ENCODE measurements at places on chromosomes 11 and 22.

- no peak for DNase-seq
Observed at GRCh38 chr22:39410264-39410663, 10.7 kb downstream of the TAB1 start.

- no peak for DNase-seq
Observed at GRCh38 chr11:33438301-33438700, 181.1 kb downstream of the HIPK3 start.

- DNase-seq = no peak
Observed at GRCh38 chr11:3219281-3219892, 774 bp upstream of the MRGPRG start.

GRCh38 chr11:119991669-119992068 lies 146.2 kb downstream of the TRIM29 start:
- DNase-seq = no peak

DNA sequence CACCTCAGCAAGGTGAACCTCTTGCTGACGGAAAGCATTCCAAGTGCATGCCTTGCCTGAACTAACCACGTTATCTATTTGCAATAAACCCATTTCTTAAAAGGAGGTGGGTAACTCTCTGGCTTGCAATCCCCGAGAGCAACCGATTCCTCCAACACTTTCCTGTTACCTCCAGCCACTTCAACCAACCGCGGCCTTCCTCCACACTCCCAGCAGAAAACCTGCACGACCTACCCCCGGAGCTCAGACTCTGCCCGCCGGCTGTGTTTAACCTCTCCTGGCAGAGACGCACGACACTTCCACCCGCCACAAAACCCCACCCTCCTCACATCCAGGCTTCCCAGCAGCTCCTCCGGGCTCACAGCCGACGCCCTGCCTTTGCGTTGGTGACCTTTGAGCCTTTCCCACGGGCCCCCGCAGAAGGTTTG lies 708 bp downstream of the SCO2 start:
- no peak for DNase-seq

- DNase-seq = no peak
Observed at GRCh38 chr11:26937386-26937785, 56.5 kb upstream of the FIBIN start.

- no peak for DNase-seq
Observed at GRCh38 chr22:44862981-44863860, 110.8 kb downstream of the ARHGAP8 start.

- DNase-seq = no peak
Observed at GRCh38 chr11:124674571-124674970, 867 bp downstream of the SPA17 start.

GRCh38 chr11:126638648-126639047 lies 283.2 kb downstream of the ST3GAL4 start:
- no peak for DNase-seq

- DNase-seq = no peak
Observed at GRCh38 chr11:60706931-60707330, 7.5 kb downstream of the MS4A8 start.

DNA sequence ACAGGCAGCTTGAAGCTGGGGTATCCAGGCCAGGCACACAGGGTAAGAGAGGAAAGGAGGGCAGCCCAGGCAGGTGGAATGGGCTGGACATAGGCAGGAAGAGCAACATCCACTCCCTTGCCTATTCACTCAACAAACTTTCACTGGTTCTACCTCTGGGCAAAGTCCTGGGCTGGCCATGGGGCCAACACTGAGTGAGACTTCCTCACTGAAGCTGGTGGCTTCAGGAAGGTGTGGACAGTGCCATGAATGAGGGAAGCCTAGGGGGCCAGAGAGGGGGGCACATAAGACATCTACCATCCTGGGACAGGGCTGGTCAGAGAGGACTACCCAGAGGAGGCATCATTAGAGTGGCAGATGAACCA lies 44.9 kb upstream of the TCF20 start:
- no peak for DNase-seq

DNA sequence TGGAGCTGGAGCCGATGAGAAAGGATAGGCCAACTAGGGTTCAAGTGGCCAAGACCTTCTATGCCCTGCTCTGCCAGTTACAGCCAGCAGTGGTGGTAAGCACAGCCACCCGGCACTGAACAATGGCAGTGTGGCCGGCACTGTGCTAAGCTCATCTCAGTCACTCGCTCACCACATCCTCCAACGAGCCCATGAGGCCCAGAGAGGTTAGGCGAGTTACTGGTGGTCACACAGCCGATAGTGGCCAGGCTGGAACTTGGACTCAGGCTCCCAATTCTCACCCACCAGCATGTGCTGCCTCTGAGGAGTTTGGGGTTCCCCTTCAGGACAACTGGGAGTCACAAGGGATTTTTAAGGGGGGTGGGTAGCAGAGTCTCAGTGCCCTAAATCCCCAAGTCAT lies 66.4 kb downstream of the IGLL1 start:
- DNase-seq = no peak

GRCh38 chr22:47124961-47125360 lies 362.5 kb downstream of the TBC1D22A start:
- DNase-seq = no peak

DNA sequence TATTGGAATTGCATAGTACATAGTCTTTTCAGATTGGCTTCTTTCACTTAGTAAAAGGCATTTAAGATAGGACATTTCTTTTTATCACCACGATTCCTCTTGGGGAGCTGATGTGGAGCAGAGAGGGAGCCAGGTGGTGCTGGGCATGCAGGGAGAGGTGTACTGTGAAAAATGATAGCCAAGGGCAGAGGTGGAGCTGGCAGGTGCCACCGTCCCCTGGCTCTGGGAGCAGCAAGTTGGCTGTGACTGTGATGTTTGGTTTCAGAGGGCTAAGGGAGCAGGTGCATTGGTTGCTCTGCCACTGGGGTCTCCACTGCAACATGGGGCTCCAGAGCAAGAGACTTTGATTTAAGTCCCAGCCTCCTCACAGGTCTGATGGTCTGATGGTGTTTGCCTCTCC lies 16.5 kb downstream of the SGSM1 start:
- DNase-seq = no peak

GRCh38 chr11:59668950-59669610 lies at the start of gene PATL1:
TSS of gene PATL1 (minus strand) at chr11:59669037. CDS start at chr11:59668895, 142 bp downstream.
- DNase-seq = peak; percentile 95

- no peak for DNase-seq
Observed at GRCh38 chr11:15212876-15213275, 98.2 kb downstream of the INSC start.

- no peak for DNase-seq
Observed at GRCh38 chr22:37358386-37358785, 68.9 kb downstream of the ELFN2 start.

DNA sequence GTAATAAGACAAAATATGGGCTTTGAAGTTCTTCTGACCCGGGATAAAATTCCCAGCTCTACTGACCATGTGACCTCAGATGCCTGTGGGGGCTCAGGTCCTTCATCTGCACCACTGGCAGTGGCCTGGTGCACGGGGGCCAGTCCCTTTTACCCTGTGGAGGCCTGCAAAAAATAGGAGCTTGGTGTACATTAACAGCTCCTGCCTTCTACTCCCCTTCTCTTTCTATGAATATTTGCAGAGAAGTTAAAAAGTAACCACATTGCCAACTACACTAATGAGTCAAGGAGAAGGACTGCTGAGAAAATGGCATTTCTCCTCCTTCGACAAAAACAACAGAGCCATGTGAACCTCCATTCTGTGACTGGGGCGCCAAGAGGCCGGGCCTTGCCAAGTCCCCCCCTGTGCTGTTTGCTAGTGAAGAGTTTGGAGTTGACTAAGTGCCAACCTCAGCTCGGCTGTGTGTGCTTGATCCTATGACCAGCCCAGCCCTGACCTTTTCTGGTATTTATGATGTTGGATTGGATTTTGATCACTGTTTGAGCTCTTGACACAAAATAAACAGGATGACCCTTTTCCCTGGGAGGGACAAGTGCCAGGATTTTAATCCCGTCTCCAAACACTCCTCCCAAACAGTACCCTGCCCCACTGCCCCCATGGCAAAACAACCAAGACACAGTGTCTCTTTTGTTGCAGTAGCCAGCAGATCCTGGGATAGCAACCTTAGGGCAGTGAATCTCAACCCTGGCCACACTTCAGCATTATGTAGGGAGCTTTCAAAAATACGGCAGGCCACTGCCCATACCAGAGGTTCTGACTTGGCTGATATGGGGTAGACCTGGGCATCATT lies 380.1 kb downstream of the LARGE1 start:
- peak; percentile 100 for DNase-seq

DNA sequence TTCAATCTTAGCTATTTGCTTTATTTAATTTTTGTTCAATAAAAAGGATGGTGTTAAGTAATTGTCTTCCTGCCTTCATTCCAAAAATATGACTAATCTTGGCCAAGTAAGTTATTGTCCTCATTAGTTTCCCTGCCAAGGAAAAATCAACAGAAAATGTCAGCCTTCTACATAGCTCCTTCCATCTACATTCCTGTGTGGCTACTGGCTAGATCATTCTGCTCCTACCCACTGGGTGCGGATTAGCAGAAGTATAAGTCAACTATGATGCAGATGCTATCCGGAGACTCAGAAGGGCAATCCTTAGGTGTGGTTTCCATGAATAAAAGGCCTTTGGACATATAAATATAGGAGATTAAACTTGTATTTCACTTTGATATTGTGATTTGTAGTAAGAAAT lies 154.4 kb downstream of the SBF2 start:
- no peak for DNase-seq

DNA sequence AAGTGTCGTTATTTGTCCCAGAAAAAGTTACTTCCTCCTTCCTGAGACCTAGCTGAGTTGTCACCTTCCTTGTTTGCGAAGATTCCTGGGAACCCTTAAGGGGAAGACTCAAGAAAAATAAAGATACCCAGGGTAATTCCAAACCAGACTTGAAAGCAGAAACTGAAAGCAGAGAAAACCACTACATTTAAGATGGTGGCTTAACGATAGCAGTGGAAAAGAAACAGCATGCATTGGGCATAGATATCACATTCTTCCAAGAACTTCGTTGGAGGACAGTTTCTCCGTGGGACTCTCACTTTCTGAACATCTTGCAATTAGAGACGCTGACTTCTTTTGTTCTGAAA lies 89.1 kb downstream of the FAM76B start:
- DNase-seq = no peak

DNA sequence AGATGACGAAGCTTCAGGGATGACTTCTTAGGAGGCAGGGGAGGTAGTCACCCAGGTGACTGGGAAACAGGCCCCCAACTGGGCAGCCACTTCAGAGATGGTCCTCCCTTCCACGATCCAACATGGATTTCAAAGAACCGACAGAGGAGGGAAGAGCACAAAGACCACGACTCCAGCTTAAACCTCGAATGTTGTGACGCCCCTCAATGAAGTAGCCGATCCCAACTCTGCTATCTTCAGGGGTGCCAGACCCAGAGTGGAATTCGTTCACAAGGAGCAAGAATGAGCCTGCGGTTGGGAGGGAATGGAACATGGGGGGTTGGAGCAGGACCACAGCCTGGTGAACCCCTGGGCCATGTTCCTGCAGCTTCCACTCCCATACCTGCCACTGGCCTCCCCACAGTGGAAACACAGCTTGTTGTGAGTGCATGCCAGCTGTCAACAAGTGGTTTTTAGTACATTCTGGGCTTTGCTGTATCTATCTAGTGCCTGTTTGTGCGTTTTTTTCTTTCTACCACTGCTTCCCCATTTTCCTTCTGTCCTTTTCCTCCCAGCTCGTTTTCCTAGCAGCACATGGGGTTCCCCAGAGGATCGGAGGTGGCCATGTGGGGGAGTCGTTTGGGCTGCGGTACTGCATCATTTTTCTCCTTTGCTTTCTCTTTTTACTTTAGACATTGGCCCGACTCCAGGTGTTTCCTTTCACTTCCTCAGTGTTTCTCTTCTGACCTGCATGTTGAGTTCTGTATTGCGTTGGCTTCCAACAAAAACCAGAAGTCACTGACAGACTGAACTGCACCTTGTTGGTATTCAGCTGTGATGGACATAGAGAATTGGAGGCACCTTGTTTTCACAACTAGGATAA lies 65.8 kb downstream of the MORC2 start:
- no peak for DNase-seq

GRCh38 chr22:32846780-32847491 lies 45.4 kb downstream of the TIMP3 start:
- no peak for DNase-seq

DNA sequence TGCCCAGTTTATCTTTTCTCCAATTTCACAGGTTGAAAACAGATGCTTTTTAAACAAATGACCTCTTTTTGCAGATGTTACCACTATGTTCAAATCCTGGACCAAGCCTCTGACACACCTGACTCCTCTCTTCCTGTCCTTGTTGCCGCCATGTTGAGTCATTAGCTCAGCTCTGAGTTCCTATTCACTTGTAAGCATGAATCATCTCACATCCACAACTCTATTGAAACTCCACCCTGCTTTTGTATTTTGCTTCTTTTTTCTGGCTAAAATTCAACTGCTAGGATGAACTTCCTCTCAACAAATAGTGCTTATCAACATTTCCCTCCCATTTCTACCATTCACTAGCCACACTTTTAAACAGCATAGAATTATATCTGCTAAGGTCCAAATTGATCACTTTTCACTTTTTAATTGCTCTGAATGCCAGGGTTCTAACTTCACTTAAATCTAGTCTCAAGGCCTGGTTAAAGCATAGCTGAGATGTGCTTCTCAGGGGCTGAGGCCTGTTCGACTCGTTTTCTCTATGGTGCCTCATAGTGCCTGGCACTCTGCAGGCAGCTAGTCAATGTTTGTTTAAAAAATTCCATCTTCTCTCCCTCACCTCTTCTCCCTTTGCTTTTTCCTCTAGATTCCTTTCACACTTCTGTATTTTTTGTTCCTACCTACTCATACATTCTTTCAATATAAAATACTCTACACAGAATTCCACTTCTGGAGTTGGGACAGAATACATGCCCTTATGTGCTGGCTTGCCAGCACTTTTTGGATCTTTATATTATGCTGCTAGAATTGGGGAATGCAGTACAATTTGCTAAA lies 3.9 kb downstream of the JOSD1 start:
- peak; percentile 64 for DNase-seq

GRCh38 chr11:76214968-76215548 lies 8.8 kb upstream of the WNT11 start:
- no peak for DNase-seq

- no peak for DNase-seq
Observed at GRCh38 chr11:87926250-87926970, 248.8 kb downstream of the RAB38 start.

GRCh38 chr22:30267382-30268302 lies 991 bp upstream of the OSM start:
- no peak for DNase-seq
